ENCODE measurements at places on chromosomes 11 and 22.
A peak's percentile ranks its signal among the peaks of the same experiment; 100 is the strongest.

DNA sequence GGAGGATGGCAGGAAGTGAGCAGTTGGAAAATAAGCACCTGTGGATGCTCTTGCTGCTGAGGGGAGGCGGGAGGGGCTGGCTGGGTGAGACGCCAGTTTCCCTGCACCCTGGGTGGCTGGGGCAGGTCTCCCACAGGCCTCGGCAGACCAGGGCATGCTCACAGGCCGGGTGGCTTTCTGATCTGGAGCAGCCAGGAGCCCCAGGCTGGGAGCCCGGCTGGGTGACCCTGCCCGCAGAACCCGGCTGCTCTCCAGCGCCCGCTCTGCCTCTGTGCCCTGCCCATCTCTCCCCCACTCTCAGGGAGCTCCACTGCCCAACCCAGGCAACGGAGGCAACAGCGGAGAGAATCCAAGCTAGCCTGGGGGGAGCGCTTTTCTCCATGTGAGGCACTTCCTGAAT lies 24.6 kb downstream of the DCPS start:
- DNase-seq = no peak

GRCh38 chr11:72406540-72407527 lies 27.5 kb downstream of the CLPB start:
- DNase-seq = peak; percentile 23

DNA sequence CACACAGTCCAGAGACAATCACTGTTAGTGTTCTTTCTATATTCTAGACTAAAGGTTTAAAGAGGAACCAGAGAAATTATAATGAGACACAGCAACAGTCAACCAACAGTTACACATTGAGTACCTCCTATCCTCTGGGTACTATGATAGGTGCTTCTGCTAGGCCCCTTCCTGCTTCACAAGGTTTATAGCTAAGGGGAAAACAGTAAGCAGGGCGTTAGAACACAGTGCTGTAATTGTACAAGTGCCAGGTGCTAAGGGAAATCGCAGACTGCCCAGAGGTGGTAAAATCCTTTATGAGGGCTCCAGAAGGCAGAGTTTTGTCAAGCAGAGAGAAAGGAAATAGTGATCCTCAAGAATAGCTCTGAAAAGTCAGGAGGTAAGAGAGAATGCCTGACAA lies 297.2 kb upstream of the FAT3 start:
- no peak for DNase-seq

GRCh38 chr11:41134971-41135370 lies 324.5 kb downstream of the LRRC4C start:
- no peak for DNase-seq

DNA sequence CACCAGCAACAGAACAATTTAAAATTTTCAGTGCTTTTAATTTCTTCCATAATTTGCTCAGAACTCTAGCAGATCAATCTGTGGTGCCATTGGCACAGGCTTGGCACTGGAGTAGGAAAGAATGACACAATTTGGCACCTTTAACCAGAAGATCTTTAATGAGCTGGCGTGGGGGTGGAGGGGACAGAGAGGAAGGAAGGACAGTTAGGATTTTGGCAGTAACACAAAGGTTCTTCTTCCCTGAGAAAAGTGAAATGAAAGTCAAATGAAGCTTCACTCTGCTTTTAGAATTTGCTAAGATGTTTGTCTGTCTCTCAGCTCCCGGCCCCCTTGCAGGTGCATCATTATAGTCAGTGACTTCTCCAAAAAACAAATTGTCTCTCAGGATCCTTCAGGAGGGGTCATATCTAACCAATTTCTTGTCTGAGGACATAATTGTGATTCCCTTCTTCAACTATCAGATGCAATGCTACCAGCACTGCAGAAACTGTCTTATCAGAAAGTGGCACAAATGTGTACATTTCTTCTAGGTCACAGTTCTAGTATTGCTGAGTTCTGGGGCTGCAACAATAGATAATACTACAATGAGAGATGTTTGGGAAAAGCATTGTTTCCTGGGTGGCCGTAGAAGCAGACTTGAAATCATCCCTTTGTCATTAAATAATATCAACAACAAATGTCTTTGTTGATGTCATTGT lies 66.8 kb downstream of the CSTPP1 start:
- no peak for DNase-seq

GRCh38 chr22:45216133-45217003 lies 24.3 kb downstream of the KIAA0930 start:
- peak; percentile 75 for DNase-seq

DNA sequence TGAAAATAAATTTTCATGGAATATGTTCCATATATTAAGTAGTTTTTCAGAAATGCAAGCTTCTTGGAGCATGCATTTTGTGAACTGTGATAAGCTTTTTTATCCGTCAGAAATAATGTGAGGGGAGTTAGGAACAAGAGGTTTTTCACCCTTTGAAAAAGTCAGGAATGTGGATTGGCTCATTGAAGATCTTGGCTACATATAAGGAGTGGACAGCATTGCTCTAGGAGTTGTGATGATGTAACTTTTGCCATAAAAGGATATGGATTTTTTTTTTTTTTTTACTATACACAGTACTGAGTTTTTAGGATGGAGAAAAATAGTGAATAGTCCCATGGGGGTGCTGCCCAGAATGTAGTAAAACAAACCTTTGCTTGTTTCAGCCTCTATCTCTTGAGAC lies 180.2 kb downstream of the NAV2 start:
- DNase-seq = no peak

DNA sequence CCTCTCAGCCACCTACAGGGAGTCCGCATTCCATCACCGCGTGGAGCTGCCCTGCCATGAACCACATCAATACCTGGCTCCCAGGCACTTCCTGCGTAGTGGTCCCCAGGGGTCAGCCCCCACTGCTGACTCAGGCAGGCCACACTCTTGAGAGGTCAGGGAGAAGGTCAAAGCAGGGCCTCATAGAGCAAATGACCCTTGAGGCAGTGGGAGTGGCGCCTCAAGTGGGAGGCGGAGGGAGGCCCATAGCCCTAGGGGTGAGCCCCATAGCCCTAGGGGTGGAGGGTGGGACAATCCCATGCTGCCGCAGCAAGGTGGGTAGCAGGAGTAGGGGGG lies 5.0 kb downstream of the PRDX5 start:
- DNase-seq = no peak

DNA sequence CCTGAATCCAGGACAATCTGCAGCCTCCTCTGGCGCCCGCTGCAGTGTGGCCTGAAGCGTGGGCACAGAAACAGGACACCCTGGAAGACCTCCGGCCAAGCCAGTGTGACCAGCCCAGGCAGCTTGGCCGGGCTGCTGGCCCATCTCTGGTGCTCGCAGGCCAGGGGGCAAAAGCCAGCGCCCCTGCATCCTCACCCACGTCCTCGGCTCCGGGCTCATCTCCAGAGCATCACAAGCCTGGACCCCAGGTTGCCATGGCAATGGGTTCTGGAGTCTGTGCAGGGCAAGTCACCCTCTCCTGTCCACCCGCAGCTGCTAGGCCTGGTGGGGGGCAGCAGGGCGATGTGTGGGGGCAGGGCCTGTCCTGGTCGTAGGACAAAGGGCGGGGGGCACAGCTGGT lies 9.3 kb upstream of the PDGFB start:
- DNase-seq = no peak

DNA sequence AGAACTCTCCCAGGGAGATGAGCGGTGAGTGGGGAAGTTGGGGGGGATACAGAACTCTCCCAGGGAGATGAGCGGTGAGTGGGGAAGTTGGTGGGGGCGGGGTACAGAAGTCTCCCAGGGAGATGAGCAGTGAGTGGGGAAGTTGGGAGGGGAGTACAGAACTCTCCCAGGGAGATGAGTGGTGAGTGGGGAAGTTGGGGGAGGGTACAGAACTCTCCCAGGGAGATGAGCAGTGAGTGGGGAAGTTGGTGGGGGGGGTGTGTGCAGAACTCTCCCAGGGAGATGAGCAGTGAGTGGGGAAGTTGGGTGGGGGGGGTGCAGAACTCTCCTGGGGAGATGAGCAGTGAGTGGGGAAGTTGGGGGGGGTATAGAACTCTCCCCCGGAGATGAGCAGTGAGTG lies 186.5 kb downstream of the SHANK2 start:
- no peak for DNase-seq

DNA sequence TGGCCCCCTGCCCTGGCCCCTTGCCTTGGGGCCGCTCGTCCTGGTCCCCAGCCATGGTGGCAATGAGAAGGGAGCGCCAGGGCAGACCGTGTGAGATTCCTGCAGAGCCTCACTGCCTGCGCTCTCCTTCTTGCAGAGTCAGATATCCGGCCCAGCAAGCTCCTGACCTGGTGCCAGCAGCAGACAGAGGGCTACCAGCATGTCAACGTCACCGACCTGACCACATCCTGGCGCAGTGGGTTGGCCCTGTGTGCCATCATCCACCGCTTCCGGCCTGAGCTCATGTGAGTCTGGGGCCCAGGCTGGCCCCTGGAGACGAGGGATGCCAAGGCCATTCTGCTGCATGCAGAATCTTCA lies 114.1 kb downstream of the MICAL2 start:
- no peak for DNase-seq

Measured in islet precursor cell (in vitro differentiated cells).